ENCODE measurements at places on chromosomes 2 and 18.
A peak's percentile ranks its signal among the peaks of the same experiment; 100 is the strongest.

DNA sequence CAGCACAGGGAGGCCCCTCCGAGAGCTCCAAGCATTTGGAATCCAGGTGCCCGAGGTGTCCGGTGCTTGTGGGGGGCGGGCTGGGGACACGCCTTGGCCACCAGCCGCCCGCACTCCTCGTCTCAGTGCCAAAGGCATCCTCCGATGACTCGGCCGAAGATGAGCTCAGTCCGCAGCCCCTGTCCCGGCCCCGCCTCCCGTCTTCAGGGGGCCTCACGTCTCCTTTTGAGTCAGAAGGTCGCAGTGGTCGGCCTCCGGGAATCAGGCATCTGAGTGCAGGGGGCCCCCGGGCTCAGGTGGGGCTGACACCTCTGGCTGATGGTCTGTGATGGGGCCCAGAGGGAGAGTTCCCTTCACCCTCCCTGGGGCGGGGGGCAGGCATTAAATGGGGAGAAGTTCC, 74.8 kb downstream of the NFATC1 start:
- DNase-seq: no peak

GRCh38 chr2:101082998-101083397, 68.2 kb downstream of the TBC1D8 start:
- no peak for DNase-seq

GRCh38 chr2:9165625-9166024, 41.0 kb upstream of the ASAP2 start:
- DNase-seq: no peak

DNA sequence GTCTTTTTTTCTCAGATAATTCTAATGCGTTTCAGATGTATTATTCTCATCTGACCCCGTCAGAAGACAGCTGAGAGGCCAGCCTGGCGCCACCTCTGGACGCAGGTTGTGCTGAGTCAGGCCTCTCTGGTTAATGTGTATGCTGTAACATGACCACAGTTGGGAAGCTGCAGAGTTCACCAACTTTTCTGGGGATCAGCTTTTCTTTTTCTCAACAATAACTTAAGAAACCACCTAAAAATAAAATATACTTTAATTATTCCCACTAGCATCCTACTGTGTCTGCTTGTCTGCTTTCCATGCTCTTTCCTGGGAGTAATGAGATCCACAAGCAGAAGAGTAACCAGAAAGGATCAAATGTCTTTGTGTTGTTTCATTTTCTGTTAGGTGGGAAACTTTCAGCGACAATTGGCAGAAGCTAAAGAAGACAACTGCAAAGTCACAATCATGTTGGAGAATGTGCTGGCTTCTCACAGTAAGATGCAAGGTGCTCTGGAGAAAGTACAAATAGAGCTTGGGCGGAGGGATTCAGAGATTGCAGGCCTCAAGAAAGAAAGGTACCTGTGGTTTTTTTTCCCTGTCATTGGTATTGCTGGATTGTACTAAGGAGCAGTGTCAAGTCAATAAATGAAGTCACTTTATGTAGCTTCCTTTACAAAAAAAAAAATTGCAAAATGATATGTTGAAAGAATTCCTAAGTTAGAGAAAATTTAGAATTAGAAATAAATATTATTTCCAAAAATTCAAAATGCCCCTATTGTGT, 79.8 kb downstream of the CCDC150 start:
- DNase-seq: no peak

DNA sequence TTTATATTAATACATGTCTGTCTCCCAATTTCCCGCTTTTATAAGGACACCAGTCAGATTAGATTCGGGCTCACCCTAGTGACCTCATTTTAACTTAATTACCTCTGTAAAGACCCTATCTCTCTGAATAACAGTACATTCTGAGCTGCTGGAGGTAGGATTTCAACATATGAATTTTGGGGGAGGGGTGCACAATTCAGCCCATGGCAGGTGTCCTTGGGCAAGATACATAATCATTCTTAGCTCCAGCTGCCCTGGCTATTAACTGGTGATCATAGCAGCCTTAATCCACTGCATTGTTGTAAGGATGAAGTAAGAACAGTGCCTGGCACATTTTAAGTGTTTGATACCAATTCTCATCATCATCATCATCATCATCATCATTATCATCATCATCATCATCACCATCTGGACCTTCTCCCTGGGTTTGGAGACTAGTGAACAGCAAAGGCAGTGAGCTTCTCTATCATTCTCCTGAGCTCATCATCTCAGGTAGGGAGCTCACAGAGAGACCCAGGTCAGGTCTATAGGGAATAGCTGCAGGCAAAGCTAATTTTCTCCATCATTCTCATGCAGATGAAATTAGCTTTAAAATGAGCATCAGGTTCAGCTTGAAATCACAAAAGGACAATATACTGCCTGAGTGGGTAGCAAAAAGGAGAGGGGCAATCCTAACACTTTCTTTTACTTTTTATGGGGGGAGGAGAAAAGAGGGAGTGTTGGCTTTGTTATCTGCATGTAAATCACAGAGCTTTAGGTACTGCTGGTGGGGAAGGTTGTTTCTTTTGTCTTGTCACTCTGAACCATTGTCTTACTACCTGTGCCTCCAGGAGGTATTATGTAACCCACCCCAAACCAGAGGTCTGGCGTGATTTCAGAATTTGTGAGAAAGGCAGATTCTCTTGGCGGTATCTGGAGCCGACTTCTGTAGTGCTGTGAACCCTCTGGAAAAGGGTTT, 125.5 kb upstream of the SPRED2 start:
- no peak for DNase-seq

GRCh38 chr2:45458909-45459563, 152.0 kb downstream of the SRBD1 start:
- DNase-seq: no peak

DNA sequence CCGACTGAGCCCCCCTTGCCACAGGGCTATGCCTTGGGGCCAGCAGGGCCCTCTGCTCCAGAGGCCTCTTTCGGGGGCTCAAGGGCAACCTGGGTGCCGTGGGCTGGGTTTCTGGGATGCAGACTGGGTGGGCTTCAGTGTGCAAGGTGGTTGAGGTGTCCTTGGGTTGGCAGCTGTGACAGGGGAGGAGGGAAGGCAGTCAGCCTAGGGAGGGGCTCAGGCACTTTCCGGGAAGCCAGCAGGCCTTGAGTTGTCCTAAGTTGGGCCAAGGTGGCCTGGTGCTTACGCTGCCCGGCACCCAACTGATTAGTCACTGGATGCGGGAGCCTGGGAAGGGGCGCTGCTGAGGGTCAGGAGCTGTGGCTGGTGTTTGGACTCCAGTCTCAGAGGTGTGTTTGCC, 199.5 kb downstream of the TWIST2 start:
- no peak for DNase-seq

GRCh38 chr18:31684279-31685096, at the start of gene B4GALT6:
B4GALT6 (minus strand) TSS chr18:31684581; CDS start chr18:31684426, 155 bp downstream.
- peak; percentile 53 for DNase-seq

GRCh38 chr2:176419591-176420071, 150.4 kb downstream of the MTX2 start:
- DNase-seq: no peak

GRCh38 chr2:60553495-60554073, at the start of gene BCL11A:
BCL11A (minus strand) TSS chr2:60553654; CDS start chr2:60553270, 384 bp downstream.
- peak; percentile 60 for DNase-seq

DNA sequence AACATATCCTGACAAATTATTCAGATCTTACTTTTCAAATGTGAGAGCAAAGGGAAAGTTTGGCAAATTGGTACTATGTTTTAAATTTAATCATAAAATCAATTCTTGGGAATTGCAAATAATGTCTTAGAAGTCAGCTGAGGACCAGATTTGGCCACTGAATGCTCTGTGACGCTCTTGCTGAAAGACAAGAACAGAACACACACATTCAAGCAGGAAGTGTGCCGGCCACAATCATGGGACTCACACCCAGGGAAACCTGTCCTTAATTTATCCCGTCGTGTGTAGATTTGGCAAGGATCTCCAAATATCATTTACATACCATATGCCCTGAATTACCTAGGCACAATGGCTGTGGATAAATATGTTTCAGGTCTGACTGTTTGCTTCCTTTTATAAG, 253.1 kb downstream of the TCF4 start:
- DNase-seq: no peak

- no peak for DNase-seq
Measured at GRCh38 chr2:128421286-128421685, 102.6 kb upstream of the HS6ST1 start.

- no peak for DNase-seq
Measured at GRCh38 chr2:197128897-197129296, 181.7 kb downstream of the ANKRD44 start.

DNA sequence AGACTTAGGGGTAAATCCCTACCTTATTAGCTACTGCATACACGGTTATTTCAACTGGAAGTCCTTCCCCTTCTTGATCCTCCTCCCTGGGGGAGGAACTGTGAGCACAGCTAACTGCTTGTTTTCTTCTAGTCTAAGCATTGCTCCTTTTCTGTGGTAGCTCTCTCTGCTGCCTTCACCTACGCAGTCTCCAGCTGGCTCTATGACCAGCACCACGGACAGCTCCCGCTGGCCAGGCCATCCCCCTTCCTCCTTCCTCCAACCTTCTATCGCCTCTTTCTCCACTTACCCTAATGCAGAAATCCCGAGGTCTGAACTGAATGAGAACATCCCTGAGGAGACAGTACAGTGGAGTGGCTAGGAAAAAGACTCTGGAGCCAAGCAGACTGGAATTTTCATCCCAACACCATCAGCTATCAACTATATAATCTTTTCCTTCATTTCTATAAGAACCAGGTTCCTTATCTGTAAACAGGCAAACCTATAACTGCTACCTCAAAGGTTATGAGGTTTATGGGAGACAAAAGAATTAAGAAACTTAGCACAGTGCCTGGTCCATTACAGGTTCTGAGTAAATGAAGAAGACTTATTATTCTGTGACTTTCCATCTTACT, 4.7 kb upstream of the CFAP65 start:
- DNase-seq: no peak

DNA sequence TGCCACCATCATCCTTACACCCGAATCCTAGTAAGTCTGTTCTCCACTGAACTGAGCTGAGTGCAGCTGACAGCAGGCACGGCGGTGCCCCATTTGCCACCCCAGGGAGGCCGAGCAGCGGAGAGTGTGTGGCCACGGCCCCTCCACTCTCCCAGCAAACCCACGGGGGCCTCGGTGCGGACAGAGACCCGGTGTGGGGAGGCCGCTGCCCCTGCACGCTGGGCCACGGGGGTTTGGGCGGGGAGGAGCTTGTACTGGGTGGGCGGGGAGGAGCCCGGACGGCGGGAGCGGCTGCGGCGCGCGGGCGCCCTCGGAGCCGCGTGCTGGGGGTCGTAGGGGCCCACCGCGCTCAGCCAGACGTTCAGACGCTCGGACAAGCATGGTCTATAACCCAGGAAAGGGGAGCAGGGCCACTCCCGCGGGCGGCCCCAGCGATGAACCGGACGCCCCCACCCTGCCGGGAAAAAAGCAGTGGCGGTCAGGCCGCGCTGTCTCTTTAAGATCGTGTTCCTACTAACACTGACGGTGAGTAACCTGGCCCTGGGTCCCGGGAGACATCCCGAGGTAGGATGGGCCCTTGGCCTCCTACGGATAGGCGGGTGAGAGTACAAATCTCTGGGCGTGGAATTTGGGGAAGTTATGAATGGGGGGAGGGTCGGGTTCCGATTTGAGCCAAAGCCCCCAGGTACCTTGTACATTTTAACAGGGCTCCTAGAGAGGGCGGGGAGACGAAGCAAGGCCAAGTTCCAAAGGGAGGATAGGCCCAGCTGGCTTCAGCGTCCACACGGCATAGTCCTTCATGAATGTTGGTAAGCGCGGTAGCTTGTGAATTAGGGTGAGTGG, at the start of gene ITPRIPL1:
ITPRIPL1 (plus strand) TSS at position 277 of the 843 bp plus-strand sequence; CDS start at position 800, 523 bp downstream.
- no peak for DNase-seq

DNA sequence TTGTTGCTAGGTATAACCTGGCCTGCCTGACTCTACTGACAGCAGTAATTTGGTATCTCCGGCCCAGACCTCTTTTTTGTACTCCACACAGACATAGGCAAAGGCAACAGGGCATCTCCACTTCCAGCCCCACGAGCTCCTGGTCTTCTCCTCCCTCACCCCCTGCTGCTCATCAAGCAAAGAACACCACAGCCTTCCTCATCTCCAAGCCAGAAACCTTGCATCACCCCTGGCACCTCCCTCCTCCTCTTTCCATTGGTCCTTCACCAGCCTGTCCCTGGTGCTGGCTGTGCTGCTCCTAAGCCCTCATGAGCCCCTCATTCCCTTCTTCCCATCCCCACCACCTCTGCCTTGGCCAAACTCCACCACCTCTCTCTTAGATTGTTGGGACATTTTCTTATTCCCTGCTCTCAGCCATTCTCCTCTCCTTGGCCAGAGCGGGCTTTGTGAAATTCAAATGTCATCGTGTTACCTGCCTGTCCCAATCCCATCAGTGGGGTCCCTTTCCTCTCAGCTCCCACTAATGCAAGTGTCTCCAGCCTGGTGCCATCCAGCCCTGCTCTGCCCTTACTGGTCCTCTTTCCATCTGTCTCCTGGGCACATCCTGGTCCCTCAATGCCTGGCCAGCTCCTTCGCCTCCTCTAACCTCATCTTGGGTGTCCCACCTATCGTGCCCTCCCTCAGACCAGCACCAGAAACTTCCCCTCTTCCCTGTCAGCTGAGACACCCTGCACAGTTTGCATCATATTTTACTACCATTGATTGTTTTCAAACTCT, 77.4 kb downstream of the INHBB start:
- no peak for DNase-seq

DNA sequence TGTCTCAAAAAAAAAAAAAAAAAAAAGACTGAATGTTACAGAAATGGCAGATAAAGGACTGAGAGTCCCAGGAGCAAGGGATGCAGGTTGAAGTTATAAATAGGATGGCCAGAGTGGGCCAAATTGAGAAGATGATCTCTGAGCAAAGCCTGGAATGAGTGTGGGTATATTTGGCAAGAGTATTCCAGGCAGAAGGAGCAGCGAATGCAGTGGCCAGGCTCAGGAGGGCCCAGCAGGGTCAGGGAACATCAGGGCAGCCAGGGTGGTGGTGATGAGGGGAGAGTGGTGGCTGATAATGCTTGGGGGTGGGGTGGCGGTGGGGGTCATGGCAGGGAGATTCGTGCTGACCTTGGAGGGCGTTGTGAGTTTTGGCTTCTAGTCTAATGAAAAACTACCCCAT, 141.3 kb upstream of the AGAP1 start:
- no peak for DNase-seq

GRCh38 chr2:133240491-133241223, 327.6 kb downstream of the NCKAP5 start:
- DNase-seq: no peak

GRCh38 chr2:8285081-8285480, 396.8 kb upstream of the ID2 start:
- DNase-seq: no peak

Data from NCI-H1092 (cell line).